ENCODE measurements at places on chromosomes 6 and 20.
A peak's percentile ranks its signal among the peaks of the same experiment; 100 is the strongest.

DNA sequence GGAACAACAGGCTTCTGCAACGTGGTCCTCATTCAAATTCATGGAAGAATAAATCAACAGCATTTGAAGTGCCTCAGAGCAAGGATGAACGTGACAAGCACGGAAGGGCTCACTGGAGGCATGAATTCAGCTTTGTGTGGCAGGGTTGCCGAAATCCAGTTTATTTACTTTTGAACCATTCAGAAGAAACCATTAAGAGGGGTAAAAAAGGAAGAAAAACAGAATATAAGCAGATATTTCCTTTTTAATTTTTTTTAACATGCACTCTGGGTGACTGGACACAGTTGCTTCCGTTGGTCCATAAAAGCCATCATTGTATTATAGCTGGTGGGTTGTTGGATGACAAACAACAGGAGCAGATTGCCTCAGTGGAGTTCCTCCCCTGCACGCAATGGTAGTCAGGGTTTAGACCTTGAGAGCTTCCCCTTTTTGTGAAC, 17.3 kb upstream of the SNRPB2 start:
- no peak for DNase-seq

DNA sequence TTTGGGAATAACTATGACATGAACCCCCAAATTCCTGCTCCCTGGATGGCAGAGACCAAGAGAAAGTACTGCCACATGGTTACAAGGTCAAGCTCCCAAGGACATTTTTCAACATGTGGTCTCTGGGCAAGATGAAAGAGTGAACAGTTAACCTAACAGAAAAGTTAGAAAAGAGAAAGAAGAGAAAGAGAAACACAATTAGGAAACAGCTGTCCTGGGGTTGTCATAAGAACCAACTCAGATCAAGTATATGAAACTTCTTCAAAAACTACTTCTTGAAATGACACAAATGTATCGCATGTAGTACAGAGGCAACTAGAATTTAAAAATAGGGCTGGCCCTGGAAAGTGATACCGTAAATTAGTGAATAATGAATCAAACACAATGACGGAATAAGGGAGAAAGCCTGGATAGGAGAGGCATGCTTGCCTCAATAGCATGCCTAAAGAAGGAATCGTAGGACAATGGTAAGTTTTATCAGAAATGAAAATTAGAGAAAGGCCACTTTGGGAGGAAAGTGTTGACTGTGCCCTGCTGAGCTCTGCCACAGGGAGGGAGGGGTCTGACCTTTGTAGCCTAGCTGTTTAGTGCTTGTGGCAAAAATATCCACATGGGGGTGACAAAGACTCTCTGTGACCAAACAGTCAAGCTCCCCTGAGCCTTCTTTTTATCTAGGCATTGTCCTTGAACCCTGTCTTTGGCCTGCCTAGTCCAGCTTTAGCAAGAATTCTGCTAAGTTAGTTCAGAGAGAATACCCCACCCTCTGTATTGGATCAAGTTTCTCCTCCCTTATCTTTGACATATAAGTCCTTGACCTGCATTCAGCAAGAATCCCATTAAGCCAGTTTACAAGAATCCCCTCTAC, 4.3 kb upstream of the DCBLD1 start:
- DNase-seq = no peak

GRCh38 chr6:90222724-90223198, 73.9 kb downstream of the BACH2 start:
- DNase-seq = peak; percentile 57

DNA sequence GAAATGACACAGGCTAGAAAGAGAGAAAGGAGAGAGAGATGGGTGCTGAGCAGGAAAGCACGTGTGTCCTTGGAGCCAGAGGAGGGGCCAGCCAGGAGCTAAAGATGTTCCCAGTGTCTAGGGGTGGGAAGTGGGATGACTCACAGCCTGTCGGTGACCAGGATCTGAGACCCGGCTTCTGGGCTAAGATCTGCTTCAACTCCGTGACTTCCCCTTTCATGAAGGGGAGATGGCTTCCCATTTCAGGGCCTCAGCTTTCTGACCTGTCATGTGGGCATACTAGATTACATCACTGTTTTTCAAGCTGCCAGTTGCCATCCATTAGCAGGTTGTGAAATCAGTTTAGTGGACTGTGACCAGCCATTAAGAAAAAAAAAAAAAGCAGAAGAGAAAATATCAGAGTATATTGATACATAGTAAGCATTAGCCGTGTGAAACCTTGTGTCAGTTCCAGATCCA, 5.4 kb downstream of the TGM3 start:
- DNase-seq = no peak

DNA sequence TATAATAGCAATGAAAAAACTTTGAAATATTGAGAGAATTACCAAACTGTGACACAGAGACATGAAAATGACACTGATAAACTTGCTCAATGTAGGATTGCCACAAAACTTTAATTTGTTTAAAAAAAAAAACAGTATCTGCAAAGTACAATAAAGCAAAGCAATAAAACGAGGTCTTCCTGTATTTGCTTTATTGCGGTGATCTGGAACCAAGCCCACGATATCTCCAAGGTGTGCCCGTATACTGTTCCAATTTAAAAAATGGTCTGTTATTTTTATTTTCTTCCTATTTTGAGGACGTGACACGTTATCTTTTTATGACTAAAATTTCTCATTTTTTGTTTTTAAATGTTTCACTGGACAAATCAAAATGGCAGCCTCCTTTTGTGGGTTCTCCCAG, 25.5 kb downstream of the EYA2 start:
- DNase-seq = no peak

DNA sequence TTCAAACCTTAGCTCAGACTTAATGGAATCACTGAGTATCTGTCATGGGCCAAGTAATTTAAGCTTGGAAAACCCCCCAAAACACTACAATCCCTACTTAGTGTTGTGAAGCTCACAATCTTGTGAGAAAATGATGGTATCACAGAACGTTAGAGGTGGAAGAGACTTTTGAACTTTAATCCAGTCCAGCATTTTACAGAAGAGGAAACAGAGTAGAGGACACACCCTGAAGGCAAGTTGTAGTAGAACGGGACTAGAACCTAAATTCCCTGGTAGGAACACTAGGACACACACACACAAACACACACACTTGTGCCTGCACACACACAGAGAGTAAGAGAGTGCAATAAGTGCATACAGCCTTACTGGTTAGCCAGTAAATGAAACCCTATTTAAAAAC, 50.2 kb upstream of the CAP2 start:
- no peak for DNase-seq

DNA sequence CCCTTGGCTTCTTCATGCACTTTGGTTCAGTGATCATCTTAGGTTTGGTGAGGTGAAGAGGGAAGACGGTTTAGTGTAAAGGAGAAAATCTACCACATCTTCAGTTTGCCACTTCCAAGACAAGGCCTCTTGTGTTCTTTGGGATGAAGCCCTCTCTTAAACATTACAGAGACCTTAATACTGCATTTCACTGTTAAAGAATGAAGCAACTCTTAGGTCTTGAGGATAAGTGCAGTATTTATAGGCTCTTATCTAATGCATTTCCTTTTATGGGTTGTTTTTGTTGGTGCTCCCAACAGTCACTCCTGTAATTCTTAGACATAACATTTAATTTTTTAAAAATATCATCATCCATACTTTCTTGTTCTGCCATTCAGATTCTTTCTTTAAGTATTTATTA, 139.9 kb upstream of the LAMP5 start:
- DNase-seq = no peak

DNA sequence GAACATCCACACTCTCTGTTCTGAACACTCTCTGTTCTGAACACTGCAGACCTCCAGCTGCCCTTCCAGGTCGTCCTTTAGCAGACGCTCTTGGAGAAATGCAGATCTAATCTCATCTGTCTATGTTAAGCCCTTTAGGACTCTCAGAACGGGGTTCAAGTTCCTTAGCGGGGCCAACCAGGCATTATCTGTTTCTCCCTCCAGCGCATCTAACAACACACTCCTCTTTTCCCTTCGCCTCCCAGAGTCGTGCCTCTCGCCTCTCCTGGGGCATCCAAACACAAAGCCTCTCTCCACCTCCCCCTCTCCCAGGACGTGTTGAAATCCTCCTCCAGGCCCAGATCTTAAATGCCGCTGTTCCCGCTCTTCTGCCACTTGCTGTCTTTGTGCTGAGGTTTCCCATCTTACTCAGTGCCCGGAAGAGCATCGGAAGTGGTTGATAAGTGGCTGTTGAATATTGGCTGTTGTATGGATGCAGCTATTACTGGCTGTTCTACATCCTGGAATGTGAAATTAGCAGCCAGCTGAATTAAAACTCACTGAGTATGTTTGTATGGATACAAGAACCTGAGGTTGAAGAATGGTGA, 108.4 kb upstream of the GGTLC1 start:
- no peak for DNase-seq

DNA sequence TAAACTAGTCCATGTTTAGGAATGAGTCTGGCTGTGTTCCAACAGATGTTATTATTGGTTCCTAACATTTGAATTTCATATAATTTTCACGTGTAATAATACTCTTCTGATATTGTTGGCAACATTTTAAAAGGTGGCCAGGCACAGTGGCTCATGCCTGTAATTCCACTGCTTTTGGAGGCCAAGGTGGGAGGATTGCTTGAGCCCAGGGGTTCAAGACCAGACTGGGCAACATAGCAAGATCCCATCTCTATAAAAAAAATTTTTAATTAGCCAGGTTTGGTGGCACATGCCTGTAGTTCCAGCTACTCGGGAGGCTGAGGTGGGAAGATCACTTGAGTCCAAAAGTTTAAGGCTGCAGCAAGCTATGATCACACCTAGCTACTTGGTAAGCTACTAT, 116.2 kb downstream of the MTHFD1L start:
- DNase-seq = no peak

DNA sequence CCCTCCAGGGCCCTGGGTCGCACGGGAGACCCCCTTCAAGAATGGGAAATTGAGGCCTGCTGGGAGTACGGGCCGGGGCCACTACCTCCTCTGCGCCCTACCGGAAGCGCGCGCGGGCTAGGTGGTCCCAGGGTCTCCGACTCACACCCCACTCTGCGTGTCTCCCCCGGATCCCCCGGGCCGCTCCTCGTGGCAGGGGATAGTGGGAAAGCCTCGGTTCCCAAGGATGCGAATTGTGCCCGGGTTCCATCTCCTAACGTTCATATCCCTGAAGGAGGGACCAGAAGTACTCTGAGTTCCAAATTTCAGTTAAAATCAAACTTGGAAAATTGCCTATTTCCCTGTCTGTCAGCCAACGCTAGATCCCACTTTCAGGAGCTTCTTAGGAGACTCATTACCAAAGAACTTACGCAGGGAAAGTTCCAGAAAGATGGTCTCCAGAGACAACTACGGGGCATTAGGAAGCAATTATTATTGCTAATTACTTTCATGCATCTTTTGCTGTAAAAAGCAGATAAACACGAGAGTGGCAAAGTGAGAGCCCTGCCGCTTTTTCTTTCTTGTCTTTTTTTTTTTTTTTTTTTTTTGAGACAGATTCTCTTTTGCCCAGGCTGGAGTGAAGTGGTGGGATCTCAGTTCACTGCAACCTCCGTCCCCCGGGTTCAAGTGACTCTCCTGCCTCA, 858 bp downstream of the FAM83D start:
- no peak for DNase-seq

GRCh38 chr6:134373282-134373922, 55.5 kb upstream of the SGK1 start:
- DNase-seq = no peak

DNA sequence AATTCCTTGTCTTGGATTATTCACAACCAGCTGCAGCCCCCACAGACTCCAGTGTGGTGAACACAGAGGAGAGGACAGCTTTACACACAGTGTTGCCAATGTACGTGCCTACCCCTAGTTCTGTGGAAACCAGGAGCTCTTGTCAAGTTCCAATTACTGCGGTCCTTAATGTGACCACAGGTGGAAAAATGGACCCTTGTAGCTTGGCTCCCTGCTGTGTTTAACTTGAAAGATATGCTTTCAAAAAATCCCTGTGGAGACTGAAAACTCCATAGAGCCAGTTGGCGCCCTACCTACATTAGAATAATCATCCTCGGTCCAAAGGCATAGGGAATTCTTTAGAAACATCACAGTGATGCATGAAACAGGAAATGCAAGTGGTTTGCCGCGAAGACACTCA, 118.3 kb upstream of the SLC22A23 start:
- DNase-seq = no peak

GRCh38 chr20:52552181-52552872, 360.7 kb upstream of the ZFP64 start:
- DNase-seq = no peak

DNA sequence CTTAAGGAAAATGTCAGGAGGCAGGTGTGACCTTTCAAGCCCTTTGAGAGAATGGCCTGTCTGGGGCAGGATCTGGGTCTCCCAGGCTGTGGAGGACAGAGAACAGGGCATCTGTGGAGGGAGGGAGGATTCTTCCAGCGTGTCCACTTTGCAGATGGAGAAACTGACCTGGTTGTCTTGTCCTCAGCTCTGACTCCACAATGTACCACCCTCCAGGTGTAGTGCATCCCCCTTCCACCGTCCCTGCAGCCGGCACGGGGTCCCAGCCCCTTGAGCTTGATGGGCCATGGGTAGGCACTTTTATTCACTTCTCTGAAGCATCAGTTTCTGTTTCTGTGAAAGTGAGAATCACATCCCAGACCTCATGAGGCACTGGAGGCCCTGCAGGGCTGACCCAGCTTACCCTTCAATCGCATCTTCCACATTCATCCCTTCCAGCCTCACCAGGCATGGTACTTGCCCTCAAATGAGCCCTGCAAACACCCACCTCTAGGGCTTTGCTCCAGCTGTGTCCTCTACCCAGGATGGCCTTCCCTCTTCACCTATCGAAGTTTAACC, 4.6 kb upstream of the TGM2 start:
- no peak for DNase-seq

GRCh38 chr6:32610682-32611296, 21.1 kb upstream of the HLA-DRB1 start:
- no peak for DNase-seq

- DNase-seq = no peak
Observed at GRCh38 chr6:115969207-115969929, 91.3 kb downstream of the FRK start.

DNA sequence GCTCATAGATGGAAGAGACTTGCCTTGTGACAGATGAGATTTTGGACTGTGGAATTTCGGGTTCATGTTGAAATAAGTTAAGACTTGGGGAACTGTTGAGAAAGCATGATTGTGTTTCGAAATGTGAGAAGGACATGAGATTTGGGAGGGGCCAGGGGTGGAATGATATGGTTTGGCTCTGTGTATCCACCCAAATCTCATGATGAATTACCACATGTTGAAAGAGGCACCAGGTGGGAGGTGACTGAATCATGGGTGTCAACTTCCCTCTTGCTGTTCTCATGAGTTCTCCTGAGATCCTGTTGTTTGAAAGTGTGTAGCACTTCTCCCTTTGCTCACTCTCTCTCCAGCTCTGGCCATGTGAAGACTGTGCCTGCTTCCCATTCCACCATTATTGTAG, 17.9 kb downstream of the AHI1 start:
- no peak for DNase-seq

DNA sequence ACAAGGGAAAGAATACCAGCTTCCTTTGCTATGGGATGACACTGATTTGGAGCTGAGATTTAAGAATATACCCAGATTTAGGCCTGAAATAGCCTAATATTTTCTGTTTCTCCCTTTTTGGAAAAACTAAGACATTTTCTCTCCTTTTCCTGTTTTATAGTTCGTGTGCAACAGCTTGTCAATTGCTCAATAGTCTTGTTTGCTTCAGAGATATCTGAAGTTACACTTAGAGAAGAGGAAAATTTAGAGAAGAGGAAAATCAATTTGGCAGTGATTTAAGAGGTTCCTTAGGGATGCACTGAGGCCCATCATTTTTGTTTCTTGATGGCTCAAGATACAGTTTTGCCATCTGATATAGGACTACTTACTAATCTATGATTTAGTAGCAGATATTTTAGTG, 398.6 kb downstream of the RFPL4B start:
- no peak for DNase-seq

- DNase-seq = no peak
Observed at GRCh38 chr6:127790571-127790970, 110.3 kb downstream of the THEMIS start.

GRCh38 chr6:46116289-46116688, 13.5 kb upstream of the ENPP4 start:
- DNase-seq = no peak

All from stimulated activated CD4-positive, alpha-beta T cell treated with anti-CD3 and anti-CD28 coated beads, TNF-alpha, amount 100 ng/mL, for 48 hours (primary cell).